Heart left ventricle (tissue), 16 donors: ENCODE measurements at places on chromosomes 4 and X. TPM values are rescaled to one million over a fixed set of nuclear protein-coding genes. Genes with fewer than 3 reads are reported as not detected.

Gene FHIP1A
- total RNA-seq, result 22.8 TPM

- peak; percentile 94 for DNase-seq
- H3K27me3 ChIP-seq, result no peaks in the 10 kb centered on the region
- H3K27ac ChIP-seq, result peak within 1 kb of the TSS; percentile 86
- H3K36me3 ChIP-seq, result no peaks in the 10 kb centered on the region
- H3K4me3 ChIP-seq, result peak within 1 kb of the TSS; percentile 76
These were observed at the start of gene MID1IP1 for GRCh38 chrX:38800981-38801845. Gene MID1IP1 (plus strand): TSS chrX:38801459. CDS start chrX:38804947, 3,488 bp downstream.

GRCh38 chrX:74061879-74062278 is 242.1 kb upstream of the ZCCHC13 start:
- no peak overlapping the region for H3K27ac ChIP-seq
- no peaks in the 10 kb centered on the region for H3K4me1 ChIP-seq
- no peak for DNase-seq
- no peaks in the 10 kb centered on the region for H3K27me3 ChIP-seq
- no peaks in the 10 kb centered on the region for H3K36me3 ChIP-seq
- no peak overlapping the region for H3K4me3 ChIP-seq

GRCh38 chr4:153181700-153182099 is 22.5 kb upstream of the TRIM2 start:
- no peak overlapping the region for H3K27ac ChIP-seq
- DNase-seq, result no peak
- no peaks in the 10 kb centered on the region for H3K4me1 ChIP-seq

Gene SRPX
- 52.7 TPM for total RNA-seq

- H3K27ac ChIP-seq, result no peak overlapping the region
- no peaks in the 10 kb centered on the region for H3K27me3 ChIP-seq
- DNase-seq, result no peak
- H3K36me3 ChIP-seq, result no peaks in the 10 kb centered on the region
These were observed 3.4 kb downstream of the DDX53 start for GRCh38 chrX:23003116-23003515.

GRCh38 chr4:182415116-182415515 is 171.9 kb downstream of the TENM3 start:
- no peaks in the 10 kb centered on the region for H3K36me3 ChIP-seq
- no peak overlapping the region for H3K27ac ChIP-seq
- H3K27me3 ChIP-seq, result no peaks in the 10 kb centered on the region

DNA sequence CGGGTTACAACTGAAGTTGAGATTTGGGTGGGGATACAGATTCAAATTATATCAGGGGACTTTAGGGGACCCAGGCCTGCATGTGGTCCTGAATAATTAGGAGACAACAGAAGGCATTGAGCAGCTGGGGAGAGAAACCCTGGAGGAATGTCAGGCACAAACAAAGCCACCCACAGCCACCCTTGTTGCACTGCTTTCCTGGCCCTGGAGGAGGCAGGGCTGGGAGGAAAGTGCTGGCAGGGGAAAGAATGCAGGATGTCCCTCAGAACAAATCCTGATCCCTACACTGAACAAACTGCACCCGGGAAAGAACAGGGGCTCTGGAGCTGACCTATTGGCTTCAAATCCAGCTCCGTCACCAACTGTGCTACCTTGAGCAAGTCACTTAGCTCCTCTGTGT is 214.1 kb upstream of the ATP6AP2 start:
- DNase-seq, result no peak
- H3K4me1 ChIP-seq, result no peaks in the 10 kb centered on the region
- no peak overlapping the region for H3K27ac ChIP-seq
- no peaks in the 10 kb centered on the region for H3K36me3 ChIP-seq
- no peak overlapping the region for H3K4me3 ChIP-seq

Gene CHRNA9
- total RNA-seq, result not detected

DNA sequence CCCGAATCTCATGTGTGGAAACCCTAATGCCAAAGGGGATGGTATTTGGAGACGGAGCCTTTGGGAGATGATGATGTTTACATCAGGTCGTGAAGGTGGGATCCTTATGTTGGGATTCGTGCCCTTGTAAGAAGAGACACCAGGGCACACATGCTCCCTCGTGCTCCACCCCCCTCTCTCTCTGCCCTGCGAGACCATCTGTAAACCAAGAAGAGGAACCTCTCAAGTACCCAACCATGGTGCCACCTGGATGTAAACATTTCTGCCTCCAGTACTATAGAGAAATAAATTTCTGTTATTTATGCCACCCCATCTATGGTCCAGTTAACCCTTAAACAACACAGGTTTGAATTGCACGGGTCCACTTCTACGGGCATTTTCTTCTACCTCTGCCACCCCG is 179.4 kb downstream of the DHRSX start:
- H3K4me1 ChIP-seq, result no peaks in the 10 kb centered on the region
- H3K4me3 ChIP-seq, result peak overlapping the region; percentile 15
- H3K27ac ChIP-seq, result peak overlapping the region; percentile 85

Gene TACR3
- total RNA-seq, result not detected

- H3K4me1 ChIP-seq, result peaks cover 9% of the 10 kb centered on the region
- no peaks in the 10 kb centered on the region for H3K36me3 ChIP-seq
- peak overlapping the region; percentile 88 for H3K4me3 ChIP-seq
- DNase-seq, result peak; percentile 85
- H3K27ac ChIP-seq, result peak overlapping the region; percentile 99
These were observed 531 bp downstream of the CAMK2D start for GRCh38 chr4:113760795-113761619.

Gene SRPK3
- total RNA-seq, result 31.9 TPM

DNA sequence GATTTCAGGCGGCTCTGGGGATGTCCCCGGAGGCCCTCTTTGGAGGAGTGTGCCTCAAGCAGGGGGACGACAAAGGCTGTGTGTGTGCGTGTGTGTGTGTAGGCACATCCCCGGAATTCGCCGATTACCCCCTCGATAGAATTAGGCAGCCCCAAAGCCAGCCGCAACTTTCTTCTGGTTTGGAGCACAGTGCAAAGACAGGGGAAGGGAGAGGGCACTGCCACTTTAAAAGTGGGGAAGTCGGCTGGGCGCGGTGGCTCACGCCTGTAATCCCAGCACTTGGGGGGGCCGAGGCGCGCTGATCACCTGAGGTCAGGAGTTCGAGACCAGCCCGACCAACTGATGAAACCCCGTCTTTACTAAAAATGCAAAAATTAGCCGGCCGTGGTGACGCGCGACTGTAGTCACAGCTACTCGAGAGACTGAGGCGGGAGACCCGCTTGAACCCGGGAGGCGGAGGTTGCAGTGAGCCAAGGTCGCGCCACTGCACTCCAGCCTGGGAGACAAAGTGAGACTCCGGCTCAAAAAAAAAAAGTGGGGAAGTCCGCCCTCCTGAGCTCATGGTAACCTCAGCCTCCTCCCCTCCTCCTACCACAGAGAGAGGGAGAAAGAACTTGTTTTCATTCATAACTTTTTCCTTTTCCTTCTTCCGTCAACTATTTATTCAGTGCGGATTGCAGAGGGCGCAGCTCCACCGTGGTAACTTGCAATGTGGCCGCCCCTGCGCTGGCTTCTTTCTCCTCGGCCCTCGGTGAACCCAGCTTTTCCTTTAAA is 2.4 kb downstream of the SPRY1 start:
- H3K27me3 ChIP-seq, result no peaks in the 10 kb centered on the region
- peak; percentile 66 for DNase-seq
- H3K4me1 ChIP-seq, result no peaks in the 10 kb centered on the region
- peak overlapping the region; percentile 69 for H3K4me3 ChIP-seq

Gene GLOD5
- total RNA-seq, result not detected

Gene PAGE4
- not detected for total RNA-seq

Gene VCX3B
- not detected for total RNA-seq

GRCh38 chr4:151355155-151355554 is 29.8 kb upstream of the SH3D19 start:
- H3K27ac ChIP-seq, result no peak overlapping the region
- no peak for DNase-seq
- H3K4me1 ChIP-seq, result no peaks in the 10 kb centered on the region
- no peak overlapping the region for H3K4me3 ChIP-seq

- peaks cover 38% of the 10 kb centered on the region for H3K4me1 ChIP-seq
- peak overlapping the region; percentile 79 for H3K27ac ChIP-seq
- H3K4me3 ChIP-seq, result peak overlapping the region; percentile 36
- no peaks in the 10 kb centered on the region for H3K27me3 ChIP-seq
These were observed 103.9 kb downstream of the MAML3 start for GRCh38 chr4:140049849-140050637.
